Panc1 (cell line): ENCODE measurements at places on chromosomes 11 and 22.
A peak's percentile ranks its signal among the peaks of the same experiment; 100 is the strongest.

DNA sequence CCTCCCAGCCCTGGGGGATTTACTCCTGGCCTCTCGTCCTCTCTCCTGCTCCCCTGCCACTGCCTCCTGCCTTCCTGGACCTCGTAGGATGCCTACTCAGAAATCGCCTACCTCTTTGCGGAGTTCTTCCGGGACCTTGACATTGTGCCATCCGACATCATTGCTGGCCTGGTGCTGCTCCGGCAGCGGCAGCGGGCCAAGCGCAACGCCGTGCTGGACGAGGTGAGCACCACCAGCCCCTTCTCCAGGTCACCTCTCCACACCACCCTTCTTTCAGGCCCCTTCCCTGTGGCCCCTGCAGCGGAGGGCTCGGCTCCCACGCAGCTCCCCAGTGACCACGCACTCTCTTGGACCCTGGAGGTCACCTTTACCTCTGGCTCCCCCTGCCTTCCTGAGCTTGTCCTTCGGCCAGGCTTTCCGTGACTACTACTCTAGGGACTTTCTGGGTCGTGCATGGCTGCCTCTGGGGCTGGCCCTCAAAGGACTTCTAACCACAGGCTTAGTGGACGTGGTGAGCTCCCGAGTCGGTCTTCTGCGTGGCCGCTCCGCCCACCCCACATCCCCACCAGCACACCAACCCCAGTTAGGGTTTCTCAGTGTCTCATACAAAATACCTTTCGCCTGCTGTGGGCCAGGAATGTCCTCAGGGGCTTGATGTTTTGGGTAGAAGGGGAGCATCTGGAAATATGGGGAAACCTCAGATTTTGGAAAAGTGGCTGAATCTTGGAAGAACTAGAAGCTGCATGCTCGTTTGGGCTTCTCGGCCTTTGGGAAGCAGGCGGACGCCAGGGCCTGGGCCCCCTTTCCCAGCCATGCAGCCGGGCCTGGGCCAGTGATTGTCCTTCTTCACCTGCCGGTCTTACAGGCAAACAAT, 24.1 kb upstream of the MYRF start:
- no peaks in the 10 kb centered on the region for H3K36me3 ChIP-seq
- no peak for DNase-seq
- H3K4me1 ChIP-seq, result peaks cover 21% of the 10 kb centered on the region
- H3K27ac ChIP-seq, result no peak overlapping the region
- no peaks in the 10 kb centered on the region for H3K27me3 ChIP-seq

DNA sequence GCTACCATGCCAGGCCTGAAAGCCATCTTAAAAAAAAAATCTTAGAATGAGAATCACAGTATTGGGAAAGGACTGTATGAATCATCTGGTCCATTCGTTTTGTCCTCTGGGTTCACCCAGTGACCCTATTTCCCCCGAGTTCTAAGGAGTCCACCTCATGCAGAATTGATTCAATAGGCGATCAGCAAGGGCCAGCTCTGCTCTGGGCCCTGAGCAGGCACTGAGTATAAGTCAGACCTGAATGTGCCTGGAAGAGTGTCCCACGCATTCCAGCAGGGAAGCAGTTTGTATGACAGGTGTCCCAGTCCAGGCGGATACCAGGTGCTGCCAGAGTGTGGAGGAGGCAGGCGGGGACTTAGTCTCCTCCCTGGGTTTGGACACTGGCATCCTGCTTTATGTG, 883 bp upstream of the HMOX1 start:
- H3K4me3 ChIP-seq, result no peak overlapping the region
- no peak for DNase-seq
- peaks cover 56% of the 10 kb centered on the region for H3K4me1 ChIP-seq
- peaks cover under 1% of the 10 kb centered on the region; the same call in 1 of the 2 replicates for H3K36me3 ChIP-seq

- peak overlapping the region; percentile 67 for H3K4me3 ChIP-seq
- H3K4me1 ChIP-seq, result peaks cover 28% of the 10 kb centered on the region
- H3K36me3 ChIP-seq, result peaks cover 6% of the 10 kb centered on the region; the same call in 1 of the 2 replicates
- H3K27me3 ChIP-seq, result peaks cover 30% of the 10 kb centered on the region
These were observed 716 bp downstream of the AMOTL1 start for GRCh38 chr11:94768602-94769541.

DNA sequence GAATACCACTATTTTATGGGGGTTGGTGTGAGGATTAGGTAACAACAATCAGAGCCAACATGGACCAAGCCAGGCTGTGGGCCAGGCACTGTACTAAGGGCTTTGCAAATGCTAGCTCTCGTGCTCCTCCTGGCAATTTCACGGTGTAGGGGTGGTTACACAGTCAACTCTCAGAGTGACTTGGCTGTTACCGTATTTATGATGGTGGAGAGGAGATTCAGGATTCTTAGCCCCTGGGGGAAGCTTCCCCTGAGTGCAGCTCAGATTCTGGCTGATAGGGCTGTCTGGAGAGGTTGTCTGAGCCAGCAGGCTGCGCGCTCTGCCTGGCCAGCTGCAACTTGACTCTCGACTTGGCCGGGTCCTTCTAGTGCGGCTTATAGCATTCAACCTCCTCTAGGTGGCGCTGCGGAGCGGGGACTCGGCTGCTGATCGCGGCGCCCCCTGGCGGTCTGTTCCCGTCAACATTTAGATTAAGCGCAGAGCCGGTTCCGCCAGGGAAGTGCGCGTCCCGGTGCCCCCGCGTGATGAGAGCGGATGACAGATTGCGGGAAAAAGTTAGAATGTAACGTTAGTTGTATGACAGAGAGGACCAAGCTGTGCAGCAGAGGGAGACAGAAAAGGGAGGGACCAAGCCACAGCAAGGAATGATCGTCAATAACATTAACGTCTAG, 4.5 kb upstream of the NCF4 start:
- H3K27ac ChIP-seq, result no peak overlapping the region
- peak; percentile 64 for DNase-seq
- no peaks in the 10 kb centered on the region for H3K4me1 ChIP-seq
- H3K4me3 ChIP-seq, result 0 out of 2 replicates have a peak overlapping the region, but pooled peaks have one; percentile 18
